NB4 (cell line): ENCODE measurements at places on chromosomes 7 and 10.
A peak's percentile ranks its signal among the peaks of the same experiment; 100 is the strongest.

- DNase-seq = no peak
These were observed 16.7 kb downstream of the CAMK2B start for GRCh38 chr7:44308596-44309270.

- DNase-seq = no peak
These were observed 12.8 kb upstream of the PROSER2 start for GRCh38 chr10:11810313-11810766.

DNA sequence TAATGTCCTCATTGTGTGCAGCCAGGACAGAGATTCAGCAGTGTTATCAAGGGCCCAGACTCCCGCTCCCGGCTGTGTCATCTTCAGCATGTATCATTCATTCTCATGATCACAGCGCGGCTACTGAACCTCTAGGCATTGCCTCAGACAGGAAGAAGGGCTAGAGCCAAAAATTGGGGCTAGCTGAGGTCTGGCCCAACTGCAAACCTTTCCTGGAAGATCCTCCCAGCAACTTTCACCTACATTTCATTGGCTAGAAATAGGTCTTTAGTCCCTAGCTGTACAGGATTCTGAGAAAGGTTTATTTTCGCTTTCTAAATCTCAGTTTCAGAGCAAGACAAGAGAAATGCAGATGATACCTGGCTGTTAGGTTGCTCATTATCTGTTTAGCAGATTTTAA, 81.9 kb downstream of the CREM start:
- no peak for DNase-seq

DNA sequence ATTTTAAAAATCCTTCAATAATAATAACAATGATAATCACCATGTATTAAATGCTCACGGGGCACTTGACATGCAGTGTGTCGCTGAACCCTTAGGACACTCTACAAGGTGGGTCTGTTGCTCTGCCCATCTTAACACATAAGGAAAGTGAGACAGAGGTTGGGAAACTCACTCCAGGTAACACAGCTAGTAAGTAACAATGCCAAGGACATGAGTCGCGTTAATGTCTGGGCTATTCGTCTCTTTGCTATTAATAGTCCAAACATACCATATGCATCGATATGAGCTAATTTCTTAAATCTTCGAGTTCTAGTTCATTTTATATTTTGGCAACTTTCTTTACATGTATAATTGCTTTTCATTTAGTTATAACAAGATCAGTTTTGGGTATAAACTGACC, 79.5 kb downstream of the BEND7 start:
- DNase-seq = no peak

- DNase-seq = no peak
These were observed 41.9 kb downstream of the ADAMTS14 start for GRCh38 chr10:70714245-70714644.

GRCh38 chr10:17109046-17109445, 20.6 kb downstream of the CUBN start:
- DNase-seq = no peak

DNA sequence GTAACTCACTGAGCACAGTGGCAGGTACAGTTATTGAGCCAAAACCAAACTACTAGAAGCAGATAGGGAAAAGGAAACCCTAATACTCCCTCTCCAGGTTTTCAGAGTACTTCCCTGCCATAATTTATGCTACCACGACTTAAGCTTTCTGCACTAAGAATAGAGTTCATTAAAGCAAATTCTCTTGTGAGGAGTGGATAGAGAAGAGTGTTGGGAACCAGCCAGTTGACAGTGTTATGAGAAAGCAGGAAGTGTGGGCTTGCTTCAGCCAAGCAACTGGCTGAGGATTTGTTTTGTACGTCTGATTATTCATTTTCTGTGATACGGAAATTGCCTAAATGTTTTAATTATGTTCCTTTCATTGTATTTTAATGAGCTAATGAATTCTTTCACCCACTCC, 280.5 kb downstream of the KIF20B start:
- DNase-seq = no peak

- DNase-seq = no peak
These were observed 45.5 kb downstream of the INSIG1 start for GRCh38 chr7:155343150-155343549.

- DNase-seq = no peak
These were observed 49.2 kb downstream of the RHOBTB1 start for GRCh38 chr10:60894786-60895185.

GRCh38 chr10:110458266-110458920, 39.3 kb upstream of the DUSP5 start:
- DNase-seq = peak; percentile 34

DNA sequence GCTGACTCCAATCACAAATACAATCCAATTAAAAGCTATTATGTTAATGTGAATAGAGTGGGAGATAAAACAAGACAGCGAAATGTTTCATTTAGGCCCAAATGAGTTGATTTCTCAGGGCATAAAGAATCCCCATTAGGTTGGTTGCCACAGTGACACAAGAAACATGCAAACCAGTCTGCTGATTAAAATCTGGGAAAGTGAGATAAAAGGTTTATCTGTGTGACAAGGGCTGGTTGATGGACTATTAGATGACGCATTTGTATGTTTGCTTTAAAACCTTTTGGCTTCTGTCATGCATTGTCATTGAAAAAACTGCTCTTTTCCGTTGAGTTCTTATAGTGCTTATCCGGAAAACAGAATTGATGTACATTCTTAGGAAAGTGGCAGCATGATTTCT, 658.2 kb downstream of the GATA3 start:
- no peak for DNase-seq

DNA sequence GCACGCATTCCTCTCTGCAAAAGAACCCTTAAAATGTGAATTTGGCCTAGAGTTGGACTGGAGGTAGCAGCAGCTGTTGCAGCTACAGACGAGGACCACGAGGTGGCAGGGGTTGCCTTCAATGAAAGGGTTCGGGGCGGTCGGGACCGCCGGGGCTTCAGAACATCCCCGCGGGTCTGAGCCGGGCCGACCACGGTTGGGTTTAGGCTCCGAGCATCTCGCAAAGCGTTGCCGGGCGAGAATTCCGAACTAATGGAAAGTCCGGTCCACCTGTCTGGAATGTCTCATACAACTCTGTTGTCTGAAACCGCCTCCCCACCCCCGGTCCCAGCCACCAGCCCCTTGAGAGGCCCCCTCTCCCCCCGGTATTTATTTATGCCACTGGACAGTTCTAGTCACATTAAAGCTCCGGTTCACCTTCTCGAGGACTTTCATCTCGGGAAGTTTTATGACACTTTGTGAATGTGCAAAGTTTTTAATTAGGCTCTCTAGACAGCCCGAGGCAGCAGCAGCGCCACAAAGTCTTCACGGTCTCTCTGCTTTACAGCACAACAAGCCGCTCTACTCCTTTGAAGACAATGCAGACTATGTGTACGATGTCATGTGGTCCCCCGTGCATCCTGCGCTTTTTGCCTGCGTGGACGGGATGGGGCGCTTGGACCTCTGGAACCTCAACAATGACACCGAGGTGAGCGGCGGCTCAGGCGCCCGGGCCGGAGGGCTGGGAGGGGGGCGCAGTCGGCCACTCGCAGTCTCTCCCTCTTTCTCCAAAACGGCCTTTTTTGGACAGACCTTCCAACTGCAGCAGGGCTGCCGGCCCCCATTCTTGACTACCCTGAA, 246.2 kb downstream of the SLC25A13 start:
- peak; percentile 46 for DNase-seq

DNA sequence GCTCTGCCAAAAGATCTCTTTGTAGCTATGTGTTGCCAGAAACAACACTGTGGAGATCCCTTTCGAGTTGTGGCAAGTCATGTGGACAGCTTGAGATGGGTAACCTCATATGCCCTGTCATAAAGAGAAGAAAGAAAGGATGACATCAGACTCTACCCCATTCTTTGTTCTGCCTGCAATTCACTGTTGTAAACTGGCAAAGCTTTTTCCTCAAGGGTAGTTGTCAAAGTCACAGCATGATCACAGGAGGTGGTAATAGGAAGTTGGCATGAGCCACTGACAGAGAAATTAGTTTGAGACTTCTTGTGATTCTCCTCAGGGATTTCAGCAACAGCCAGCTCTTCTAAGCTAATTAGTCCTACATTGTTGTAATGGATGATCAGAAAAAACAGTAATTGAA, 19.4 kb upstream of the MINDY3 start:
- DNase-seq = peak; percentile 43

- no peak for DNase-seq
These were observed 103.1 kb downstream of the KLF6 start for GRCh38 chr10:3681642-3682554.

DNA sequence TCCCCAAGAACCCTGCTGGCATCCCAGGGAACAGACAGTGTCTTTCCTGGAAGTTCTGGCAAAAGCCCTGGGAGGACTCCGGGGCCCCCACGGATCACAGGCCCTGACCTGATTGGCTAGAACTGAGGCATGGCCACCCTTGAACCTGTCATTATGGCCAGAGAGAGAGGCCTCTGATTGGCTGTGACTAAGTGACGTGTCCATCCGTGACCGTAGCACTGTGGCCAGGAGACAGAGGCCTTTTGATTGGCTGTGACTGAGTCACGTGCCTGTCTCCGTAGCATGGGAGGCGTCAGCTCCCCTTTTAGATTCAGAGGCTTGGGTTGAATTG, 163.8 kb downstream of the RGS10 start:
- DNase-seq = no peak

DNA sequence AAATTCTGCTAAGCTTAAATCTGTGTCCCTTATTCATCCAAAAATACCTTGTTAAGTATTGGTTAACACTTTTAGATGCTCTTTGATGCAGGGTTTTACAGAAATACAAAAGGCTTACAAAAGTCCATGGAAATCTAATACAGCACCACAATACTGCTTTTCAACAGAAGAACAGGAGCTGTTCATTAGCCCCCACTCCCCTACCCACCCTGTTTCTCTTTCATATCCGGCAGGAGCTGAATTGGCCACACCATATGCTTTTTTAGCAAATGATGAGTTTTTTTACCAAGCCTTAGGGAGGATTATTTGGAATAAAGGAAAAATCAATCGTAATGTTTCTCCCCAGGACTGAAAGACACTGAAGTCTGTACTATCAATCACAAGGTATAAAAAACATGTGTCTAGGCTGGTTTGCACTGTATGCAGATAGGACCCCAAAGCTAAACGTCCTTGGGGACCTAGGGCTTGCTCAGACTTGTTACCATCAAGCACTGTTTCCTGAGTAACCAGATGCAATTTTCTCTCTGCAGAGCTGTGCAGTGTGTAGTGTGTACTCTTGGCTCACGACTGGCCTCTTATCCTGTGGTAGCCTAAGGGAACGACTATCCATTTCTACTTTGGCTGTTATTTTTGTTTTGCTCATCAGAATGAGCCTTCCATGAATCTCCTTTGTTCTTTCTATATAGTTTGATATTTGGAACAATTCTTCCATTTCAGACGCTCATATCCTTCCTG, 143.3 kb upstream of the LRGUK start:
- DNase-seq = no peak

GRCh38 chr10:73467206-73467605, 28.6 kb downstream of the PPP3CB start:
- no peak for DNase-seq

GRCh38 chr7:516606-517456, 2.8 kb downstream of the PDGFA start:
- no peak for DNase-seq

- peak; percentile 26 for DNase-seq
These were observed 74.9 kb downstream of the ADCYAP1R1 start for GRCh38 chr7:31126976-31127375.

- DNase-seq = no peak
These were observed 262.2 kb downstream of the AUTS2 start for GRCh38 chr7:69860486-69860885.

- DNase-seq = no peak
These were observed 303.4 kb downstream of the WDR37 start for GRCh38 chr10:1359626-1359955.

DNA sequence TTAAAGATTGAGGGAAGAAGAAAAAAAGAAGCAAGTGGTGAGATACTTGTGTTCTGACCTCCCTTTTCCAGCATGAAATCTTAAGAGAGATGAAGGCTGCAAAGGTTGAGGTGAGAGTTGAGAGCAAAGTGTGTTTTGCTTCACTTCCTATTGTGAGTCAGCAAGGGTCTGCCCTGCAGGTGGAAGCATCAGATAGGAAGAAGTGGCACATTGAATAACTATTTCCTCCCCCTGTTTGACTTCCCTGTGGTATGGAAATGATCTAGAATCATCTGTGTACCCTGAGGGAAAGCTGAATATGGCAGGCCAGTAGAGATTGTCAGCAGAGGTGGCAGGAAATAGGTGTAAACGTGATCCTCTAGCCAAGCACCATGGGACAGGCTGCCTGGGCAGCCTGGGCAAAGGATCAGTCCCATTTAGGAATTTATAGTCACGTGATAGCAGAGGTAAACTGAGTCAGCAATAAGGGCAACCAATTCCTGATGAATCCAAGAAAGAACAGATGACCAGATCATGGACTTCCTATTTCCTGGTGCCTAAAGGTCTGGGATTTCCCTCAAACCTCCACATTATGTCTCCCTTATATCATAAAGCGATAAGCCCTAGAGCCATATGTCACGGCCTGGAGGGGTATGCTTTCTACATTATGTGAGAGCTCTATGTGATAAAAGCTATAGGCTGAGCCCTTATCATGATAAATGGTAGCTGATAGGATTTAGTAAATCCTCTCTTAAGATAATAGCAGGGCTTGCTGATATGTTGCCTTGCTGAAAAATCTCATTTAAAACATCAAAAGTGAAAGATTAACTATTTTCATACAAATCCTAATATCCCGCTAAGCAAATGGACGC, 287.0 kb downstream of the MDFIC start:
- DNase-seq = no peak

DNA sequence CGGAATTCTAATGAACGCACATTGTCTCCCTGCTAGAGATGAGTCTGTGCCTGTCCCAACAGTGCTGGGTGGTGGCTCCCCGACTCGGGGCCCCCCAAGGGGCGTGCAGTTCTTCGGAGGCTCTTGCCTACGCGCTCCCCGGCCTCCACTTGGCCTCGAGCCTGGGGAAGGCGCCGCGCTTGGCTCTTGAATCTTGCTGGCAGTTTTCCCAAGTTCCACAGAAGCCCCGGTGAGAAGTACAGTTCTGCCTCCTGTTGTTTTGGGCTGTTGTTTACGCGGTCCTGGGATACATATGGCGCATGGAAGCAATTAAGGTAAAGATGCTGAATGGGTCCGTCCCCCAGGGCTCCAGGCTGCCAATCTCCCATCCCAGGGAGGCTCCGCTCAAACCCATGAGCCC, 32.6 kb upstream of the UNCX start:
- DNase-seq = no peak

- DNase-seq = no peak
These were observed 212.6 kb downstream of the ADRA2A start for GRCh38 chr10:111289461-111289860.

DNA sequence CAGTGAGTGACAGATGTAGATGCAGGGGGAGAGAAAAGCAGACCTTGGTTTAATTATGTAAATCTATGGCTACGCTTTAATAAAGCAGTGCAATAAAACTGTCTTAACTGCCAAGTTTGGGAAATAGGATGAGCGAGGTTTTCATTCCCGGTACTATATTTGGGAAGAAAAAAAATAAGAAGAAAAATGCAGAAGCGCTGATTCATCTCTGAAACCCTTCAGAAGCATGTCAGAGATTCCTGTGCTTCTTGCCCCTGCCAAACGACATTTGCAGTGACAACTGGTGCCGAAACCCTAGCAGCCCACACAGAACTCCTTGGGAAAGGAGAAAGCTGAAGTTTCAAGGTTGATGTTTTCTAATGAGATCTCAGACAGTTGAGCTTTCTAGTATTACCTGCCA, 380.7 kb downstream of the REEP3 start:
- no peak for DNase-seq
